ENCODE measurements at places on chromosomes 13 and 19. TPM values are rescaled to one million over a fixed set of nuclear protein-coding genes. Genes with fewer than 3 reads are reported as not detected.

GRCh38 chr13:30004204-30004603 lies 153.8 kb upstream of the UBL3 start:
- no peak overlapping the region for H3K4me3 ChIP-seq
- no peaks in the 10 kb centered on the region for H3K36me3 ChIP-seq
- no peaks in the 10 kb centered on the region for H3K27me3 ChIP-seq

- H3K27me3 ChIP-seq, result no peaks in the 10 kb centered on the region
- no peak overlapping the region for H3K27ac ChIP-seq
- H3K4me1 ChIP-seq, result peaks cover 9% of the 10 kb centered on the region
Measured at GRCh38 chr13:97371486-97372109, 62.4 kb upstream of the RAP2A start.

IZUMO4 gene
- total RNA-seq, result 23.0 TPM

TMTC4 gene
- 13.3 TPM for total RNA-seq

- no peak for DNase-seq
- no peak overlapping the region for H3K4me3 ChIP-seq
- H3K27ac ChIP-seq, result no peak overlapping the region
- peaks cover 6% of the 10 kb centered on the region for H3K36me3 ChIP-seq
- H3K4me1 ChIP-seq, result peaks cover under 1% of the 10 kb centered on the region
Measured at GRCh38 chr19:5115771-5116202, 146.9 kb downstream of the KDM4B start.

GRCh38 chr13:19622193-19622592 lies 11.3 kb upstream of the MPHOSPH8 start:
- DNase-seq, result no peak
- peaks cover 3% of the 10 kb centered on the region for H3K4me1 ChIP-seq
- no peak overlapping the region for H3K27ac ChIP-seq
- H3K36me3 ChIP-seq, result peaks cover 7% of the 10 kb centered on the region
- H3K4me3 ChIP-seq, result no peak overlapping the region

GRCh38 chr13:46686171-46686570 lies 110.8 kb downstream of the ESD start:
- peaks cover 20% of the 10 kb centered on the region for H3K4me1 ChIP-seq
- peaks cover 6% of the 10 kb centered on the region for H3K36me3 ChIP-seq
- H3K27me3 ChIP-seq, result no peaks in the 10 kb centered on the region
- no peak for DNase-seq

DNA sequence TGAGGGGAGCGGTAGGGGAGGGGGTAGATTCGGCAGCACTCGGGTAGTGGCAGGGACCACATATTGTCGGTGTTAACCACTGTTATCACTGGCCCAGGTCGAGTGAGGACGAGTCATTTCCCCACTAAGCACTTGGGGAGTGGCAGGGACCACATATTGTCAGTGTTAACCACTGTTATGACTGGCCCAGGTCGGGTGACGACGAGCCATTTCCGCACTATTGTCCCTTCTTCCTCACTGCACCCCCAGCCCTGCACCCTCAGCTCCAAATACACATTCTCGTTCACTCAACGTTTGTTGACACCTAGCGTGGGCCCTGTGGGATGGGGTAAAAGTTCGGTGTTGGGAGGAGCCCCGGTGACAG lies 467 bp upstream of the CLN5 start:
- H3K4me3 ChIP-seq, result peak overlapping the region; percentile 96
- peak; percentile 92 for DNase-seq
- H3K27ac ChIP-seq, result peak overlapping the region; percentile 99
- H3K36me3 ChIP-seq, result peaks cover 19% of the 10 kb centered on the region

NKPD1 gene
- total RNA-seq, result 0.16 TPM

ZNF460 gene
- 63.1 TPM for total RNA-seq

MADCAM1 gene
- total RNA-seq, result 0.20 TPM

DNA sequence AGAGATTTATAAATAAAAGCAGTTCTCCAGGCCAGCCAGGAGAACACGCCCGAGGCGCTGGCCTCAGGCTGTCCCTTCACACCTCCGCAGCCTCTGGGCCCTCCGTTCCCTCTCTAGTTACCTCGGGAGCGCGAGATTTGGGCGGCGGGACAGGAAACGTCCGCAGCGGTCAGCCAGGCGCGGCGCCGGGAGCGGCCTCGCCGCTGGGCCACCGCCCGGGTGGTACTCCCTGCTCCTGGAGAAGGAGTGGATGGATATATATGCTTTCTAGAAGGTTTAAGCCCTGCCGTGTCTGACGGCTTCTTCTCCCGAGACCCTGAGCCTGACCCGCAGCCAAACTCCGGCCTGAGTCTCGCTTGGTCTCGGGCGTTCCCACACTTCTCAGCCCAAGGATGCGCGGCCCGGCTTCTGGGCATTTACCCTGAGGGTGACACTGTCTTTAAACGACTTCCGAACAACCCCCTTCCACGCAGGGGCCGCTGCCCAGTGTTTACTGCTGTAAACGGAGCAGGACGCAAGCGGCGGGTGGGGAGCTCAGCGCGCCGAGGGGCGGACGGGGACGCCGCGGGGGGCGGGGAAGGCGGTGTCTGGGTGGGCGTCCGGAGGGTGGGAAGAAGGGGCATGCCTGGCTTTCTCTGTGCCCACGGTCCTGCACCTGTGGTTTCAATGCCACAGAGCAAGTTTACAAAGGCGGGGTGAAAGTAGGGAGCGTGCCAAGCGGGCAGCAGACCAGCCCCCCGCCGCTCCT lies 2.0 kb upstream of the ZIC2 start:
- no peak for DNase-seq
- peaks cover 70% of the 10 kb centered on the region for H3K27me3 ChIP-seq
- no peak overlapping the region for H3K4me3 ChIP-seq
- H3K4me1 ChIP-seq, result peaks cover 25% of the 10 kb centered on the region
